ENCODE measurements at places on chromosomes 1 and 21. TPM values are rescaled to one million over a fixed set of nuclear protein-coding genes. Genes with fewer than 3 reads are reported as not detected.
A peak's percentile ranks its signal among the peaks of the same experiment; 100 is the strongest.

DNA sequence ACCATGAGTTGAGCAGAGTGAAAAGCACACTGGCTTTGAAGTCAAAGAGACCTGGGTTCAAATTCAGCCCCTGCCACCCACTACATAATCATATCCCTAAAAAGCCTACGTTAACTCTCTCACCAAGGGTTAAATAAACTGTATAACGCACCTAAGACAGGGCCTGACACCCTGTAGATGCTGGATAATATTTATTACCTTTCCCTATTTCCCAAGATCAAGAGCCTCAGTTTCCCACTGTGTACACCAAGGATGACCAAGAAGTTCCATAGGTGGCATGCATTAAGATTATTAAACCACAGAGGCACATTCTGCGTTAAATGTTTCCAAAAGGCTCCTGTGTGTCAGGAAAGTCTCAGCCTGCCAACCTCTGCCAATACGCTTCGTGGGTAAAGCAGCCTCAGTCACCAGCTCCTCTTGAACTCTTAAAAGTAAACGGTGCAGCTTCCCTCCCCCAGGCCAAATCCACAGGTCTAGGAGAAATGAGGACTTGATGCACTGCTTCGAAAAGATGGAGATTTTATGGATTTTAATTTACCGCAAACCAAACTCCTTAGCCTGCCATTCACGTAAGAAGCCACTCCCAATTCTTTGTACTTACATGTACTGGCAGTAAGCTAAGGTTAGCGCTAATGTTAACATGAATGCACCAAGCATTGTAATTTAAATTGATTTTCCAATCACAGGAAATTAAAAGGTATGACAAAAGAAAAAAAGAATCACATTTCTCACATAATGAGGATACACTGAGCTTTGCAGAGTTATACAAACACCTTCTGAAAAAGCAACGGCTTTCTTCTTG, 2.6 kb downstream of the USP24 start:
- no peak for DNase-seq

DNA sequence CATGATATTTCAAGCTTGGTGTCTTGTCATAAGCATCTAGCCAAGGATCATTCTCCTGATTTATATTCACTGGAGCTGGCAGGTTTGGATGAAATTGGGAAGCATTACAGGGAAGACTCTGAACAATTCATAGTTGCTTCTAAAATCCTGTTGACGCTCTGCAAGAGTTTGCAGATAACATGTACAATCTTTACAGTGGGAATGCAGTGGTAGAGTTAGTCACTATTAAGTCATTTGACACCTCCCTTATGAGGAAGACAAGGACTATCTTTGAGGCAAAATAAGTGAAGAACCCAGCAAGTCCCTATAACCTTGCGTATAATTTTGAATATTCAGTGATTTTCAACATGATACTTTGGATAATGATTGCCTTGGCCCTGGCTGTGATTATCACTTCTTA, 45.3 kb upstream of the CRB1 start:
- no peak for DNase-seq

DNA sequence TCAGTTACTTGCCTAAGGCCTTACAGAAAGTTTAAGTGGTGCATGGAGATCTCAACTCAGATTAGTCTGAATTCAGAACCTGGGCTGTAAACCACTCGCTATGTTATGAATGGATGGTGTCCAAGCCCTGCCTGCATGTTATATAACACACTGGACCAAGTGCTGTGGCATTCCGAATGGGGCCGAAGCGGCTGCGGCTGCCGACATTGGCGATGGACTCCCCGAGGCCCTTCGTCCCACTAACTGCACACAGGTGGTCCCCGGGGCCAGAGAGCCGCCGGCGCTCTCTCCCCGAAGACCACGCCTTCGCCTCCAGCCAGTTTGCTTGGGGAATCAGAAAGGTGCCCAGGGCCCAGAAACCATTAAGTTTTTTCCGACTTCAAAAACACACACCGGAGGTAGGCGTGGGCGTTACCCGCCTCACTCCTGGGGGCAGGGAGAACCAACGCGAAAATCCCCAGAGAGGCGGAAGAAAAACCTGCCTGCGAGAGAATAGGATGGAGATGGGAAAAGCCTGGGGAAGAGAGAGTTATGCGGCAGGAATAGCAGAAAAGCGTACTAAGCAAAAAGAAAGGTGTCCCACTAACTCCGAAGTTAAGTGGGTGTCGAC, 579 bp upstream of the TENT5C start:
- peak; percentile 73 for DNase-seq

DNA sequence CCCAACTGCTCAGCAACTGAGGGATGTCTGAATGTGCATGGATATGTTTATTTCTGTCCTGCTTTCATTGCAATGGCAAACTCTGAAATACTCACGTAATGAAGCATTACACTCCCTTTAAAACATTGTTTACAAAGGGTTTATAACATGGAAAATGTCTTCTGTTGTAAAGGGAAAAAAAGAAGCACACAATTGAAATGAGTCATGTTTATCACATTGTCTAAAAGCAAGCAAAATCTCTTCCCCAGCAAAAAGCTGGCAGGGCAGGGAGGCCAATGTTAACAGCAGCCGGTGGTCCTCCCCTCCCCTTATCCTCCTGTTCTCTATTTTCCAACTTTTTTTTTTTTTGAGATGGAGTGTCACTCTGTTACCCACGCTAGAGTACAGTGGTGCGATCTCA, 3.9 kb upstream of the EFNA1 start:
- DNase-seq, result no peak

DNA sequence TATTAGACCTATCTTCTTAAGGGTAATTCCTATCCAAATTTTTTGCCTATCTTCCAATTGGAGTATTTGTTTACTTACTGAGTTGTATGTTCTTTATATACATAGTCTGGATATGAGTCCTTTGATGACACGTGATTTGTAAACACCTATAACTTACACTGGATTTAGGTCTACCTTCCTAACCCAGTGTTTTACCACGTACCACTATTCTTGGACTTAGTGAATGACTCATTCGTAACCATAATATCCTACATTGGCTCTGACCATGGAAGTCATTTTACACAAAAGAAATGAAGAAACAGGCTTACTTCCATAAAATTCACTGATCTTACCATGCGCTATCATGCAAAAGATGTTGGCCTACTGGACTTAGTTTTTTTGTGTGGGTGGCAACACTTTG, 23.9 kb upstream of the ZZZ3 start:
- DNase-seq, result no peak

- no peak for DNase-seq
These were observed at the start of gene KCNJ9 for GRCh38 chr1:160081261-160081936. Gene KCNJ9 (plus strand): TSS chr1:160081538. CDS start chr1:160084031, 2,493 bp downstream.

DNA sequence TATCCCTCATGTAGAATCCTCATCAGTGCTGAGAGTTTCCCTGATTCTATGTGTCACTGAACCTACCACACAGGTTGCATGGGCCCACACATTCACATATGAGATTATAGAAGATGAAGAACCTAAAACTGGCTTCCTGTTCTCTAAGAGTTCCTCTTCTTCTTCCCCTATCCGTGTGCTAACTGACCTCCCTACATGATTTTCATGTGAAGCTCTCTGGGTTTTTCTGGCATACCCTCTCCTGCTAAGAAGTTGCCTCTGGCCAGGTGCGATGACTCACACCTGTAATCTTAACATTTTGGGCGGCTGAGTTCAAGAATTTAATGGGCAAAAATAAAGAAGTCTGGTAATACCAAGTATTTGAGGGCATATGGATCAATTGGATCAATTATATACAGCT, 5.5 kb upstream of the CD244 start:
- DNase-seq, result no peak

DNA sequence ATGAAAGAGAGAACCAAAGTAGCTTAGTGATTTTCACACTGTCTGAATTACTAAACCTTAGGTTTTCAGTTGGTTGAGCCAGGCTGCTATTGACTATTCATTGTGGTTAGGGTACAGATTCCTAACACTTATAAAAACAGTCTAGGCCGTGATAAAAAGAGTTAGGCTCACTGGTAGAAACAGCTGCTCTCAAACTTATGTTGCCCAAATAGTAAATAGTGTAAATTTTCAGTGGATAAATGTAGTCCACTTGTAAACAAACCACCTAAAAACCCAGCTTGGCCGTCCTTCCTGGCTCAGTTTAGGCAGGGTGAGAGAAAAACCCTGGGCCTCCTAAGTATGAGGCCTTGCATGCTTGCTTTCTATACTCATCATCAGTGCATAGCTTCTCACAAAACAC, 34.9 kb downstream of the ARID1A start:
- DNase-seq, result no peak

GRCh38 chr1:216566641-216567205, 143.5 kb upstream of the USH2A start:
- DNase-seq, result no peak

DNA sequence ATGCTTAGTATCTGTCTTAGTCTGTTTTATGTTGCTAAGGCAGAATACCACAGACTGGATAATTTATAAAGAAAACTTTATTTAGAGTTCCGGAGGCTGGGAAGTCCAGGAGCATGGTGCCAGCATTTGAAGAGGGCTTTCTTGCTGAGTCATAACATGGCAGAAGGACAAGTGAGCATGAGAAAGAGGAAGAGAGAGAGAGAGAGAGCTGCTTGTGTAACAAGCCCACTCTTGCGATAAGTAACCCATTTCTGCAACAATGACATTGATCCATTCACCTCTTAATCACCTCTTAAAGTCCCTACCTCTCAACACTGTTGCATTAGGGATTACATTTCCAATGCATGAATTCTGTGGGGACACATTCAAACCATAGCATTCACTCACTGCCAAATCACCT, 11.7 kb upstream of the MYOCOS start:
- no peak for DNase-seq

MEAF6 gene
- 63.6 TPM for total RNA-seq

NCAM2 gene
- total RNA-seq, result 1.0 TPM

CCDC181 gene
- not detected for total RNA-seq

MLLT11 gene
- total RNA-seq, result 1.5 TPM

All from suprapubic skin (tissue), 4 donors.